Activated naive CD8-positive, alpha-beta T cell treated with anti-CD3 and anti-CD28 coated beads, Interleukin-2, amount 50 U/mL, for 24 hours (primary cell): ENCODE measurements at places on chromosomes 3 and 15.

DNA sequence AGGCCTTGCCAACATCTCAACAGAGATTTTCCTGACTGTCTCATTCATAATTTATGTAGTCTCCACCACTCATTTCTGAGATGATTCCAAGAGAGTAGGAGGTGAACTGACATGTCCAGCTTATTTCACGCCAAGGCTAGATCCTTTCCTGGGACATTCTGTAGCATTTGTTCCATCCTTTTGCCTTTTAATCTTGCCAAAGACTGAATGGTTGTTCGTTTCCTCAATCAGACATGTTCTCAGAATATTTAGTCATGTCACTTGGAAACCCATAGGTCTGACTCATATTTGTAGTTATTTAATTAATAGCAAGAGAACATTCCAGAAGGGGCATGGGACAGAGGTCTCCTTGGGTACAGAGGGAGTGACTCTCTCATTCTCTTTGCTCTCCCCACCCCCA, 80.9 kb downstream of the DHX36 start:
- no peak for DNase-seq

- DNase-seq: no peak
Measured at GRCh38 chr3:126056681-126057500, 27.0 kb downstream of the SLC41A3 start.

DNA sequence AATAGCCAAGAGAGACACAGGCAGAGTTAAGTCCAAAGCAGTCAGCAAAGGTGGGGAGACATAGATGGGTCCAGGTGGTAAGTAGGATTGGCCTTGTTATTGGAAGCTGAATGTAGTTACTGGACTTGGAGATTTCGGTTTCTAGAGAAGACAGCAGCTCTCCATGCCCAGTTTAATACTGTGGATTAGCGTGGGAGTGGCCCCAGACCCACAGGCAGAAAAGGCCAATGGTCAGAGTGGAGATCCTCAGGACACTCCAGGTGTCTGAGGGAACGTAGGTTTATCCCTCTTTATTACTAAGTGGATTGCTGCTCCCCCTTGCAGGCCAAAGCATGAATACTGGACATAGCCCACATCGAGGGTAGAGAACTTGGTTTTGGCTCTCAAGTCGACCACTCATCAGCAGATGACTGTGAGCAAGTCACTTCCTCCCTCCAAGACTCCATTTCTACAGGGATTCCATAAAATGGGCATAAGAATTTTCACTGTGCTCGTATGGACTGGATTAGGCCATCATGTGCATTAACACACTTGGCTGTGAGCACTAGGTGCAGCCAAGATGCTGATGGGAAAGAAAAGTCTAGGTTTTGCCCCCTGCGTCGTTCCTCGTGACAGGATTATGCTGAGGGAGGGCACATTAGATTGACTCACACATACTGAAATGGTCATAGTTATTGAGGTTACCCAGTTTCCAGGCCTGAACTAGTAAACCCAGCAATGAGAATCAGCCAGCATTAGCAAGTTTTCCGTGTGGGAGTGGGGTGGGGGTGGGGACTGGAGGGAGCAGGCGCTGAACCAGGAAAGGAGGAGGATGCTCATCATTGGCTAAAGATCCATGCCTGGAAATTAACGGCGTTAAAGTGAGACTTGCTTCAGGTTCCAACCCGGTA, 225.2 kb upstream of the TPRG1 start:
- no peak for DNase-seq

DNA sequence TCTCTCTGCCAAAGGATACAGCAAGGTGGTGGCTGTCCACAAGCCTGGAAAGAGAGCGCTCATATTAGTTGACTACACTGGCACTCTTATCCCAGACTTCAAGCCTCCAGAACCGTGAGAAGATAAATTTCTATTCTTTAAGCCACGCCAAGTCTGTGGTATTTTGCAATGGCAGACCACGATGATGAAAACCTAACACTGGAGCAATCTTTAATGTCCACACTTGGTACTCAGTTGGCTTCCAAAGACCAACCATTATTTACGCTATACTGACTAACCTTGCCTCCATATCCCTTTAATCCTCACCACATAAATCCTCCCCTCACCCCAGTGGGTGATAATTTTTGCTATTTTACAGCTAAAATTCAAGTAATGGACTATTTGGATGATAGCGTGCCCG, 16.9 kb upstream of the LACTB start:
- no peak for DNase-seq

GRCh38 chr3:150414258-150414657, 6.2 kb downstream of the TSC22D2 start:
- no peak for DNase-seq

- DNase-seq: no peak
Measured at GRCh38 chr3:160331127-160331937, 67.7 kb downstream of the IFT80 start.

- DNase-seq: no peak
Measured at GRCh38 chr15:25492315-25492714, 53.5 kb upstream of the UBE3A start.

DNA sequence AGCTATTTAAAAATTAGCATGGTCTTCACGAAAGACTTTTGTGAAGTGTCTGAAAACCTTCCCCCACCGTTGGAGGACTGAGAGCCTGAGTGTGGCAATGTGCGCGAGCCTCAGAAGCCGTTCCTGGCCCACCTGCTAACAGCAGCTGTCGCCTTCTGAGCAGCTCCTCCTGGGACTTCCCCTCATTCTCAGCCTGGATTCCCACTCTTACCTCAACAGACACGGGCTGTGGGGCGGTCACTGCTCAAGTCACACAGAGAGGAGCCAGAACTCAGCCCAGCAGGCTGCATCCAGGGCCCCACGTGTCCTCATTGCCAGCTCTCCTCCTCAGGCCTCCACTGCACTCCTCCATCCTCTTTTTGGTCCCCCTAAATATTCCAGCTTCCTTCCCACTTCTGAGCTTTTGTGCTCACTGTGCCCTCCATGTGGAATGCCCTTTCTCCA, 7.8 kb downstream of the DNASE1L3 start:
- DNase-seq: no peak

GRCh38 chr3:27081992-27082607, 287.1 kb downstream of the NEK10 start:
- no peak for DNase-seq

GRCh38 chr15:22904736-22905135, 66.3 kb downstream of the NIPA2 start:
- no peak for DNase-seq

DNA sequence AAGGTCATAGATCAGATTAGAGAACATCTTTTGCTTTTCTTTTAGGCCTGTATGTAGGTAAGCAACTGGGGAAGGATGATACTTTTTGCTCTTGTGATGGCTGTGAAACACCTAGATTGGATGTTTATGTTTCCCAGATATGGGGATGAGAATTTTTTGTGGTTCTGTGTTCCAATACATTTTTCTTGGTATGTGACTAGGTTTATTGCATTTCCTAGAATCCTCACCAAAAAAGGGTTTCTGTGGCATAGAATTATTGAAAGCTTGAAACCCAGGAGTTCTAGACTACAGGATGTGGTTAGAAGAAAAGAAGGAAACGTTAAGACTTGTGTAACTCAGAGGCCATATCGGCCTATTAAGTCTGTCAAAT, 25.8 kb downstream of the OXNAD1 start:
- no peak for DNase-seq

DNA sequence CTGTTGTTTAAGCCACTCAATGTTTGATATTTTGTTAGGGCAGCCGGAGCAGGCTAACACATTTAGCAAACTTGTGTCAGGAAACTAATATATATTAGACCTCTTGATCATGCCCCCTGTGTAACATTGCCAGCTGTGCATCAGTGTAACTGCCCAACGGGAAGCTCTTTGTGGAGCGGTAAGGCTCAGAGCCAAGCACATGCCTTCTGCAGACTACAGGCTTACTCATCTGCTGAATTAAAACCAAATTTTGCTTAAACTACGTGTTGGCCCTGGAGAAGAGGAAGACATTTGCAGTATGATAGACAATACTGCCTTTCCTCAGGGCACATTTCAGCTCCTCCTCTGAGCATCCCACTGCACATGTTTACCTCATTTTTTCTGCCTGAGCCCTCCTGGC, 50.5 kb upstream of the KCNMB2 start:
- DNase-seq: no peak

- no peak for DNase-seq
Measured at GRCh38 chr3:60979461-60980341, 271.6 kb downstream of the FHIT start.

GRCh38 chr3:130242850-130243569, 102.5 kb upstream of the COL6A5 start:
- DNase-seq: no peak
